CMK (cell line): ENCODE measurements at places on chromosomes 3 and 15.
A peak's percentile ranks its signal among the peaks of the same experiment; 100 is the strongest.

DNA sequence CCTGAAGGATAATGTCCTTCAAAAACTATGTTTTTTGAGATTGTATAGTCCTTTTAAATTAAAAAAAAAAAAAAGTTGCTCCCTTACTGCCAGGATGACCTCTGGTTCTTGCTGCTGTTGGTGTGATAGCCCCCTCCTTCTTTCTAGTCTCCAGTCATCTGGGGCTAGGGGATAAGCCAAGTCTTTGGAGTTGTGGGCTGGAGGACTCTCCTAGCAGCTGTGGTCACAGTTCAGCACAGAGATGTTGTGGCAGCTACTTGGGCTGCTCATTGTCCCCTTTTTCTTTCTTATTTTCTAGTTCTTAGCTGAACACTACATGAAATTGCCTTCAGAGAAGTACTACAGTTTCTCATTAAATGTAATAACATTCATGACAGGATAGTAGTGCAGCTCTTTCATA, 39.2 kb upstream of the APH1B start:
- DNase-seq, result no peak

- DNase-seq, result no peak
These were observed 16.4 kb downstream of the PIK3CB start for GRCh38 chr3:138818185-138818860.

- peak; percentile 74 for DNase-seq
These were observed 42.5 kb downstream of the TPRA1 start for GRCh38 chr3:127547761-127548605.

- no peak for DNase-seq
These were observed 10.0 kb downstream of the LRTM1 start for GRCh38 chr3:54917862-54918261.

- no peak for DNase-seq
These were observed 332.2 kb upstream of the RBMS3 start for GRCh38 chr3:28948685-28949084.

DNA sequence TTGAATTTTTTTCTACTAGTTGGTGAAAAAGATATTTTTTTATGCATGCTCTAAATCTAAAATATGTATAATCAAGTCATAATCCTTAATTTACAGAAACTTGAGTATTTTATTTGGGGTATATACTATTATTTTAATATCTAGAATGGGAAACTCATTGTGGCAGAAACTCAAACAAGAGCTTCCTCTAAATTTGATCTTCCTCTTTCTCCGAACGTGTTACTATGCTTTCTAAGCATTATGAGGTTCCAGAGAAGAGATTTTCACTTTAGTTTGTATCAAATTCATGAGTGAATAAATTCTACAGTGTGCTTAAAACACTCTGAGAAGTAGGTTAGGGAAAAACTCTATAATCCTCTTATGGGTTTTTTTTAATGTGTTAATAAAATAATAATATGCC, 173.1 kb downstream of the POTEB3 start:
- no peak for DNase-seq

DNA sequence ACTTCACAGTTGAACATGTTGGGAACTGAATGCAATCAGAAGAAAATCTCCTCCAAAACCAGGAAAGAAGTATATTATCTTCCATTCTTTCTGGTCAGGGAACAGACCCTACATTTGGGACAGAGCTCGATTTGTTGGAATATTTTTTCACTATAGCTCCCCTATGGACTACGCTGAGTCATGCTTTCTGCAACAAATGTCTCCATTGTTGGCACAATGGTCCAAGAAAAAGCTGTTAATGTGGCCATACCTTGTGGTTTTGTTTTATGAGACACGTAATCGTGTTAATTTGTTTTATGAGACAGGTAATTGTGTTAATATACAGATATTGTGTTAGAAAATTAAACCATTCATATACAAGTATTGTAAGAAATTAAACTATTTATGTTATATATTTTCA, 101.4 kb downstream of the TGFBR2 start:
- no peak for DNase-seq

DNA sequence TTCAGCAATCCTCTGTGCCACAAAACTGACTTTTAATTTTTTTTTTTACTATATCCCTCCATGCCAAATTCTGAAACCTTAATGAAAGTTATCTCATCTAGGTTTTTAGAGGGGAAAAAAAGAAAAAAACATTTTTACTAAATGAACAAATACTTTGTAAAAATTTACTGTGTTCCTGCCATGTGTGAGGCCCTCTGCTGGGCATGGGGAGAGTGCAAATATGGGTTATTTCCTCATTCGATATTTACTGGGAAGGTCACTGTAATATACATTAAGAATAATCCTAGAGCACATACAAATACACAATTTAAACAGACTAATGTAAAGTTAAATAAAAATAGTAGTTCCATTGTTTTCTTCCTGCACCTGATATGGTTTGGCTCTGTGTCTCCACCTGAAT, 215.0 kb downstream of the GRM7 start:
- DNase-seq, result no peak

DNA sequence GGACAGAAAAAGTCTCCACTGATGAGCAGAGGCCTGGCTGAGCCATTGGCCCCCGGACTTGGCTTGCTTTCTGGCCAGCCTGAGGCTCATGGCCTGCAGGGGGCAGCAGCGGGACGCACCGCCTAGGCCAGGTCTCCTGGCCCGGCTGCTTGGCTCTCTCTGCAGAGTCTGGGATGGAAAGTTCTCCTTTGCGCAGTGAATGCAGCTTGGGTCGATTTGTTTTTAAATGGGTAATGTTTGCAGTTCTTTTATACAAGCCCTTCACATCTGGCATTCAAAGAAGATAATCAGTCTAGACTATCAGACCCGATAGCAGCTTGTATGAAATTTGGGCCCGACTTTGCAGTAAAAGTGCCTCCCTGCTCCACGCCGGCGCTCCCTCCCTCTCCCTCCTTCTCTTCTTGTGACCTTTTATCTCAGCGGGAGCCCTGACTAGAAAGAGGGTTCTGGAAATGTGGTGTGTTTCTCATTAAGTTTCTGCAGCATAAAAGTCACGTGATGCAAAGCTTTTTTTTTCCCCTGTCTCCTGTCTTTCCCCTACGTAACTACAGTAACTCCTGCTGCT, 59.9 kb downstream of the ZNF621 start:
- DNase-seq, result peak; percentile 43

- DNase-seq, result no peak
These were observed 107.1 kb upstream of the UBE3A start for GRCh38 chr15:25545889-25546288.

- no peak for DNase-seq
These were observed 207.0 kb downstream of the DIPK2A start for GRCh38 chr3:144178607-144179006.

- no peak for DNase-seq
These were observed 25.0 kb upstream of the RFTN1 start for GRCh38 chr3:16538507-16538906.
